ENCODE measurements at places on chromosomes 3 and 15. TPM values are rescaled to one million over a fixed set of nuclear protein-coding genes. Genes with fewer than 3 reads are reported as not detected.

DNA sequence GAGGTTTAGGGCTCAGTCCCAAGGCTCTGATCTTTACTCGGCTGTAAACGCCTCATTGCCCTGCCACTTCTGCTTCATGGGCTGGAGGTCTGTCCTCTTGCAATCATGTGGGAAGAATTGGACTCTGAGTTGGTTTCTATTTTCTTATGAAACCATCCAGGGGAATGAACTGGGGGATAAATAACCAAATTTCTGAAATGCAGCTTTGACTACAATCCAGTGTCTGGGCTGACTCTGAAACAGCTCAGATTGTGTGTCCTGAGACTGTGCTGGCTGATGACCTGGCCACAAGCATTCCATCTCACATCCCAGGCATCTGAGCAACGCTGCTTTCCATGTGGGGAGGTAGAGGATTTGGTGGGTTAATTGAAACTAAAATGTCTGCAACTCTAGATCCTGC is 71.0 kb upstream of the GALNT15 start:
- ATAC-seq: no peak

DNA sequence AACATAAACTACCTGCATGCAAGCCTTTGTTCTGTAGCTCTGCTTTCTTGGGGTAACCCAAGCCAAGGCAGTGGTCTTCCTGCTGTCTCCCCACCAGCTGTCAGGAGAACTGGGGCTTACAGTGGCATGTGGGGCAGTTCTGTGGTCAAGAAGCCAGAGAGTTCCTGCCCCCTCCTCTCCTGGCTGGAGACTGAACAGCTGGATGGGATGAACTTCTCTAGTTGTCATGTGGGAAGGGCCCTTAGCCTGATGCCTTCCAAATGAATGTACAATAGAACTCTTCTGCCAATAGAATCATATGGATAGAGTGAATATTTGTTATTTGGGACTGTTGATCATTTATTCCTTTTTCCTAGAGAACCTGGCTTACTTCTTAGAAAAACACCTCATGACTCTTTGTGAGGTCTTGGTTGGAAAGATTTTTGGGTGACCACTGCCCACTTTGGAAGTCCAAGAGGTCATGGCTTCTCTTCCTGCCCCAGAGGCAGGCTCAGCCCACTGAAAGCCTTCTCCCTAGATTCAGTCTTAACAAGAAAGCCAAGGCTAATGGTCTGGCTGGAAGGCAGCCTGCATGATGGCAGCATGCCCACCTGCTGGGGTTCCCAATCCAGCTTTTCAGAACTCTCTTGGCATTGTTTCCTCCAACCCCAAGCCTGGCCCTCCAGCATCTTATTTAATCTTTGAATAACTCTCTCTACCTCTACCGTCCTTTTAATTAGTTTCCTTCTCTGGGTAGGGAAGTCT is 462.9 kb upstream of the PROK2 start:
- ATAC-seq: no peak

DNA sequence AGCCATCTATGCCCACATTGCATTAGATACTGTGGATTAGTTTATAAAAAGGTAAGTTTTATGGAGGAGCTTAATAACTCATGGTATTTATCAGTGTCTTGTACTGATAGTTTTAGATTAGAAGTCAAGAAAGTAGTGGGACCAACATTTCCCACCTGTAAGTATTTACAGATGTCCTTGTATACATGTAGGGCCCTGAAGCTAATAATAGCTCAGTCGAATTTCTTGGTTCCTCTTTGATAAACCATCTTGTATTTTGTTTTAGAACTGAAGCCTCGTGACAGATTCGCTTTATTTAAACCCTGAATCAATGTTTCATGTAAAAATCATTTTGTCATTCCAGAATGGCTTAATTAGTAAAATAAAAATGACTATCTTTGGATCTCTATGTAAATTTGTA is 73.4 kb downstream of the CRYBG3 start:
- ATAC-seq: no peak

PYGO1 gene
- 14.2 TPM for total RNA-seq

DNA sequence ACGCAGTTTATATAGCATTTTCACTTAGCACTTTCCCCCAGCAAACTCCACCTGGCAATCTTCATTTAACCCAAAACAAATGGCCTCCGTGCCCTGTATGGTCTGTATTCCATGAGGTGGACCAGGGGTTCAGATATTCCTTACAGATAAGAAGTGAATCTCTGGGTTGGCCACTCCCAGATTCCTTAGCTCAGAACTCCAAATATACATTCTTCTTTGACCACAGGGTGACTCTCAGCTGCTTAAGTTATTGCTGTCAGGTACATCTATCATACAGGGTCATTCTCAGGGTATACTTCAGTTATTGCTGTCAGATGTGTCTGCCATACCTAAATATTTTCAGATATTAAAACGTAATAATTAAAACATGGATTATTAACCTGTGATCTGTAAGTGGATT is 229.8 kb downstream of the TBL1XR1 start:
- ATAC-seq: no peak

AP4E1 gene
- 10.9 TPM for total RNA-seq

- ATAC-seq: no peak
Measured at GRCh38 chr3:126913524-126913923, 69.4 kb upstream of the PLXNA1 start.

GRCh38 chr3:137760341-137761098 is 3.6 kb upstream of the SOX14 start:
- no peak for ATAC-seq

- ATAC-seq: no peak
Measured at GRCh38 chr15:87416591-87417257, 839.8 kb downstream of the NTRK3 start.

DNA sequence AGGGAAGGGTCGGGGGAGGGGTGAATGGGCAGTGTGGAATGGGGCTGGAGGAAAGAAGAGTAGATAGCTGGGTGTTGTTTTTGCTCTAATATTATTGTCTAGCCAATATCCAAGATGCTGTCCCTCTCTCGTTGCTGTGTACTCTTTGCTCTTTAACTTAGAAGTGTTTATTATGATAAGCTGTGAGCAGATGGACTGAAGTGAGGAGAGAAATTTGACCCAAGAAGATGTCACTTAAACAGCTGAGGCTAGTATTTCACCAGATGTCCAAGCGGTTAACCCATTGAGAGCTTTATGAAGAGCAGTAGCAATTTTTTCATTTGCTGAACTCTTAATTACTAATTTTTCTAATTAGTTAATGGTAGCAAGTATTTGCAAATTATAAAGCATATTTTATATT is 212.2 kb upstream of the TP63 start:
- ATAC-seq: no peak

GRCh38 chr3:36964331-36964730 is 19.5 kb upstream of the TRANK1 start:
- ATAC-seq: no peak

- ATAC-seq: no peak
Measured at GRCh38 chr3:150996731-150997130, 24.2 kb upstream of the CLRN1 start.

FOXL2NB gene
- total RNA-seq: 0.14 TPM

GRCh38 chr3:119413603-119414280 is 49.7 kb downstream of the TMEM39A start:
- ATAC-seq: peak; percentile 27

CKMT1B gene
- 1.4 TPM for total RNA-seq

GRCh38 chr3:144989807-144990206 is 1018.2 kb downstream of the DIPK2A start:
- ATAC-seq: peak; percentile 51

EOMES gene
- total RNA-seq: 0.44 TPM

DNA sequence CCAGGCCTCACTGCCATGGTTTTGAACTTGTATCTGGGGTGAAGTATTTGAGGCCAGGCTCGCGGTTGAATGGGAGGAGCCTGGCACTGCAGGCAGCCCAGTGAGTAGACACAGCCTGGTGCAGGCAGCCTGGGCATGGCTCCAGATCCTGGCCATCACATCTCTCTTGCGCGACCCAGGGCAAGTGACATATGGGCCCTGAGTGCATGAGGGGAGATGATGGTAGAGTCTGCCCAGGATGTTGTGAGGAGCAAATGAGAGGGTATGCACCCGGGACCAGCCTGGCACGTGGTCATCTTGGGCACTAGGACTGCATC is 103.5 kb downstream of the TBC1D2B start:
- no peak for ATAC-seq

Measured in motor neuron (in vitro differentiated cells).